Activated B cell treated with CpG ODN at 0.5 μM for 24 hours (primary cell): ENCODE measurements at places on chromosomes 2 and 18.

DNA sequence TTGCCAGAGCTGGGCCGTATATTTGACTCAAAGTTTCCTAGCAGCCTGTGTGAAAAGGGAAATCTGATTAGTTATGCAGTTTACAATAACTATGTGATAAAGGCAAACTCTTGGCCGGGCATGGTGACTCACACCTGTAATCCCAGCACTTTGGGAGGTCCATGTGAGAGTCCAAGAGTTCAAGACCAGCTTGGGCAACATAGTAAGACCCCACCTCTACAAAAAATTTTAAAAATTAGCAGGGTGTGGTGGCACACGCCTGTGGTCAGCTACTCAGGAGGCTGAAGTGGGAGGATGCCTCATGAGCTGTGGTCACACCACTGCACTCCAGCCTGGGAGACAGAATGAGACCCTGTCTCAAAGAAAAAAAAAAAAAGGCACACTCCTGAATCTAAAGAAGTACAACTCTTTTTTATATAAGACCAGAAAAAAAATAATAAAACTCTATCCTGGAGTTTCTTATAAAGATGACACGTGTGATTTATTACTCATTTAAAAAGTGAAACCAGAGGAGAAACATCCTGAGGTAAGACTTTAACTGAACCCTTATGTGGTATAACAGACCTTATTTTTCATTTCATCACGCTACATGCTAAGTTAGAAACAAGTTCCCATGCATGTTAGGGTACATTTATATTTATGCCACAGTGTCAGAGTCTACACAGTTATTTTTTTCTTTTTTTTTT lies 32.6 kb upstream of the KCMF1 start:
- no peak for DNase-seq

GRCh38 chr2:221969087-221969829 lies 329.5 kb downstream of the PAX3 start:
- no peak for DNase-seq

GRCh38 chr2:39152504-39152903 lies 31.7 kb upstream of the SOS1 start:
- DNase-seq, result no peak

DNA sequence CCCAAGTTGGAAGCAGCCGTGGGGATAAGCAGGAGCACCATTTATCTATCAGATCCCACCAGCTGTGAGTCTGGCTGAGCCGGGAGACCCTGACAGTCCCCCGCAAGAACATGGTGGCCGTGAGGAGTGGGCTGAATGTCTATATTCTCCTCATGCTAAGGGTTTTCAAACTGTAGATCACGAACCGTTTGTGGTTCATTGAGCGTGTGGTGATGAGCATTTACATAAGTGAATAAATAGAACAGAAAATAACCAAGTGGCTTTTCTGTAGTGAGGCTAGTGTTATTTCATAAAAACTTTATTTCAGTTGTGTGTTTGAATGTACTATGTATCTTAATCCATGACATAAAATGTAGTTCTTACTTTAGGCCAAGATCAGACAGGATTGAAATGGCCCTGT lies 190.2 kb upstream of the APCDD1 start:
- no peak for DNase-seq
